ENCODE measurements at places on chromosomes 12 and 14.

GRCh38 chr12:42729535-42729900 lies 140.0 kb upstream of the PRICKLE1 start:
- no peak for DNase-seq

GRCh38 chr14:29321646-29322045 lies 555.1 kb downstream of the FOXG1 start:
- peak; percentile 50 for DNase-seq

- DNase-seq: peak; percentile 42
Observed at GRCh38 chr12:11695321-11695720, 45.8 kb downstream of the ETV6 start.

DNA sequence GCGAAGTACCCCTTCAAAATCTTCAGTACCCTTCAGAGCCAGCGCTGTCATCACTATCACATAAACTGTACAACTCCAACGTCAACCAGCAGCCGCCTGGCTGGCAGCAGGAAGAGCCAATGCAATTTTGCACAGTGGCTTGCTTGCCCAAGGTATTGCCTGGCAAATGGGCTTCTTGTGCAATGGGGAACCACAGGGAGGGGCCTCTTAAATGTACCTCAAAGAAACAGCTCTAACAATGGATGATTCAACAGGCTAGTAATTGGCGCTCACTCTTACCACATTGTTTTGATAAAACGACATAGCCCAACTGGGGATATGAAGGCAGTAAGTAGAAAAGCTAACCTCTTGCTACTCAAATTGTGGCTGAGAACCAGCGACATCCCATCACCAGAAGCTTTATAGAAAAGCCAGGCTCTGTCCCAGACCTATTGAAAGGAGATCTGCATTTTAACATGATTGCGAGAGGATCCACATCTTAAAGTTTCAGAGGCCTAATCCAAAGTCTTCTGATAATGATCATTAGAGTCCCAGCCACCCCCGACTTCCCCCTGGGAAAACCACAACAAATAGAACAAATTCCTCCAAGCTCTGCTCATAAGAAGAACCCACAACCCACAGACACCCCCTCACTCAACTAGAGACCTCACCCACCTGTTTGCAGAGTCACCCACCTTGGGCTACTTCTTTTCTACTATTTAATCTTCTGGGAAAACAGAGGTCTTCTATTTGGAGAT lies 125.3 kb upstream of the HIF1A start:
- DNase-seq: peak; percentile 82

- no peak for DNase-seq
Observed at GRCh38 chr14:37508503-37508902, 86.5 kb downstream of the FOXA1 start.

GRCh38 chr14:35332517-35333263 lies 40.5 kb downstream of the PSMA6 start:
- DNase-seq: peak; percentile 17

DNA sequence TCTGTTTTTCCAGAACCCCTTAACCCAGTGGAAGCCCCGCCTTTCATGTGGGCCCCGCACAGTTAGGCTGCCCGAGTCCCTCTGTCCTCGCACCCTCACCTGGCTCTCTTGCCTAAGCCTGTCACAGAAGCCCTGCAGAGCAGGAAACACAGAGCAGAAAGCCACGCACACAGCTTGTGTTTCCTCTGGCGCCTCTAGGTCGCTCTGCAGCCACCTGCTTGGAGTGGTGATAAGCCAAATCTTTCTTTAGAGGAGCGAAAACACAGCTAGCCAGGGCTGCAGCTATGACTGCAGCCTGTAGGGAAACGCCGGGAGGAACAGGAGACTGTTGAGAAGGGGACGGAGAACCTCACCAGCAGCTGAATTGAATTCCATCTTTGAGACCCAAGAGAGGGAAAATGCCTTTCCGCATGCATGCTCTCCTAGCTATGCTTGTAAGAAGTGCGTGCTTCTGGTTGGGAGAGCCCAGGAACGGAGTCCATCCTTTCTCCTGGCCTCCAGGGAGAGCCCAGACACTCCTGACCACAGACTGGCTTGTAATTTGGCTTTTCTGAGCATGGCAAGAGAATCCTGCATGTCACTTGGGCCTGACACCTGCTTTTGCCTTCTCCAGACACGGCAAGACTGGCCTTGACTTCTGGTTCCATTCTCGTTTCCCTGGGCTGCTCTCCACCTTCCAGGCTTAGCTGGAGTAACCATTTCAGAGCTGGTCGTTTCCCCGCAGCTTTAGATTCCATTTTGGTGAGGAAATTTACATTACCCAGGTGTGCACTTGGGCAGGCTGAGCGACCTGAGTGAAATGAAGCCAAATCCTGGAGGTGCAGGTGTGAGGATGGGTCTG lies 301.6 kb downstream of the CACNA1C start:
- no peak for DNase-seq

GRCh38 chr14:67483579-67484285 lies 4.8 kb downstream of the TMEM229B start:
- no peak for DNase-seq

- DNase-seq: peak; percentile 74
Observed at GRCh38 chr12:42326541-42327226, 717 bp downstream of the PPHLN1 start.

DNA sequence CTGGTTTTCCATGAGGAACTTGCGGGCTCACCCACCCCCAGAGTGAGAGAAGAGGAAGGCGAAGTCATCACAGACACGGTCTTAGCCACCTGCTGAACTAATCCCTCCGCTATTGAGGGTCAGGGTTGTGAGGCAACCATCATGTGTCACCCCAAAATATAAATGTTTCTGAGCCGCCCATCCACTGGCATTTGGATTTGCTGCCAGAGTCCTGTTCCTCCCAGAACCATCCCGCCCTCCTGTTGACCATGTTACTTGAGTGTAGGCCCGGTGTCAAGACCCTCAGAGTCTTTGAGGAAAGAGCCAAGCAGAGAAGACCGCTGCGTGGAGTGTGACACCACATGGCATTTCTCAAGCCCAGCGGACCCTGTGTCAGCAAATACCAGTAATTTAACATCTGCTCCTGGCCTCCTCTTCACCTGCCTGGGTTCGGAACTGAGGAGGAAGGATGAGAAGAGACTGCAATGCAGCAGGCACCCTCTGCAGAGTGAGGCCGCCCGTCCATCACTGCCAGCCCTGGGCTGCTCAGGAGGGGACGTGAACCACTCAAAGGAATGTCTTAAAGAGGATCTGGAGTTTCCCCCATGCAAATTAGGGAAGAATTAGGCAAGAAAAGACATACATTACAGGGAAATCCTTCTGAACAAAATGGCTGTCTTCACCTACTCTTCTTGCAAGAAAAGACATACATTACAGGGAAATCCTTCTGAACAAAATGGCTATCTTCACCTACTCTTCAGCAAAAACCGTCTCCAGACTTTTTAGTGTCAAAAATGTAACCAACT lies 100.4 kb downstream of the FBXL14 start:
- no peak for DNase-seq

DNA sequence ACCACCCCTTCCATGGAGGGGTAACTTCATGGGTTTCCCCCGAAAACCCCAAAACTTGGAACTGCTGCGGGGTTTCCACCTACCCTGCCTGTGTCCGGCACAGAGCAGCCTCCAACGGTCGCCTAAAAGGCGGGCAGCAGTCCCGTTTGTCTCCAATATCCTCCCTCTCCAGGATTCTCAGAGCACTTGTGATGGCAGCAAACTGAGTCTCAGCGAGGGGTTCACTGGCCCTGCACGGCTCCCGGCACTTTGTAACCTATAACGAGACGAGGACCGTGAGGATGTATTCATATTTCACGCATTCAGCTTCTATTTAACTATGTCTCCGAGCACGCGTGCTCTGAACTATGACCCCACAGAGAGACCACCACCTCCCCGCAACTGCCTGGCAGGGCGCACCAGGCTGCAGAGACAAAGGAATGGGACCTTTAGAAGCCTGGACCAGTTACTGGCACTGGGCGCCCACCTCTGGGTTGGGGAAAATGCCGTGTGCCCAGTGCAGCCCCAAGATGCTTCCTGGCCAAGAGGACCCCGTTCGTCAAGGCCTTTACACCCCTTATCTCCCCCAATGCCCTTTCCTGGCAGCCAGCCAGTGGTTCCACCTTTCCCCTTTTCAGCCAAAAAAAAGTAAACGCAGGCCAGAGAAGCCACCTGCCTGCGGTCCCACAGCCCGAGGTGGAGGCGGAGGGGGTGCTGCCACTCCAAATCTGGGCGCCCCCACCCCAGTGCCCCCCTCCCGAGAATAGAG lies 173.1 kb upstream of the RTL1 start:
- no peak for DNase-seq

GRCh38 chr12:78470354-78471195 lies 394.0 kb upstream of the SYT1 start:
- peak; percentile 57 for DNase-seq

DNA sequence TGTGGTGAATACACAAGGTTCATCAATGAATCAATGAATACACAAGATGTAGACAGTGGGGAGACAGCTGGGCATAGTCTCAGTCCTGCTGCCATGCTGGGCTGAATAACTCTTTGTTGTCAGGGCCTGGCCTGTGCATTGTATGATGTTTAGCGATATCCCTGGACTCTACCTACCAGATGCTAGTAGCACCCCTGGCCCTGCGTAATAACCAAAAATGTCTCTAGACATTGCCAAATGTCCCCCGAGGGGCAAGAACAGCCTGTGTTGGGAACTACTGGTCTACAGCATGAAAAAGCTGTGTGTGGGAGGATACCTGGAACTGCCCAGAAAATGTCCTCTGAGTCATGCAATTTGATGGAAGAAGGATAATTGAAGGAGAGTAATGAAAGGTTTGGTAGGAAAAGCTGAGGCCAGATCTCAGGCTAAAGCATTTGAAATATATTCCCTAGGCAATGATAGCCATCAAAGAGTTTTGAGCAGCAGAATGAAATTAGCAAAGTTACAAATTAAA lies 128.2 kb downstream of the TMEM30B start:
- DNase-seq: peak; percentile 68

DNA sequence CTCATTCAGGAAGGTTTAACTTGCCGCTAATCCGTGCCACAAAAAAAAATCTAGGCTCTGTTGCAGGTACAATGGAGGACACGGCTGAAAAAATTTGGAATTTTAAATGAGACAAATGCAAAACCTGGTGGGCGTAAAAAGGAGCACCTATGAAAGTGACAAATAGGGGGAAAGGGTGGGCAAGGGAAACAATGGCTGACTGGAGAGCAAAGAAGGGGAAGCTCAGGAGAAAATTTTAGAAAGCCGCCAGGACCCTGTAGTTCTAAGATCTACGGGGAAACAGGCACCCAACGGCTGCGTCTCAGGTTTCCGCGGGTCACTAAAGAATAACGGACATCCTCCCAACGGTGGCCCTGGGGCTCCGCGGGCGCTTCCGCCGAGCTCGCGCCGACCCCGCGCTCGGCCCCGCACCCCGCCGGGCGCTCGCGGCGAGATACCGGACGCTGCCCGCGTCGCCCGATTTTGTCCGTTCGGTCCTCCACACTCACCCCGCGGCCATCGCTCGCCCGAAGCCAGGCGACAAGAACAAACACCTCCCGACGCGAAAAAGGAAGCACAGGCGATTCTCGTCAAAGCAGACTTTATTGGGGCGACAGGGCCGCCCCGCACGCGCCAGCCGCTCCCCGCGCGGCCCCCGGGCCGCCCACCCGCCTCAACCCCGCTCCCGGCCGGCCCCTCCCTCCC lies 1.1 kb upstream of the YY1 start:
- peak; percentile 49 for DNase-seq

DNA sequence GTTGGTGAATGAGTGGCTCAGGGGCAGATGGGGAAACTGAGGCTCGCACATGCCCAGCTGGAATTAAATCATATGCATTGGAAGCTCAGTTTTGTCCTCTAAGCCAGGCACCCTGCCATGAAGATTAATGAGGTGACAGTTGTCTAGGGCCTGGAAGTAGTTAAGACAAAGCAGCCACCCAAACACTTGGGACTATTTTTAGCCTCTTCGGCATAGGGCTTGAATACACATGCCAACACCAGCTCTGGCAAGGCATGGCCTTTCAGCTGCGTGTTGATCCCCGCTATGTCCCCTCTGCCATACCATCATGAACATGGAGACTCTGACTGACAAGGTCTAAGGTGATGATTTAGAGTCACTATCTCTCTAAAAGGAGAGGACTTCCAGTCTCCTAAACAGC lies 250.2 kb downstream of the KSR2 start:
- peak; percentile 7 for DNase-seq

- no peak for DNase-seq
Observed at GRCh38 chr12:95709152-95709551, 81.4 kb downstream of the NTN4 start.

DNA sequence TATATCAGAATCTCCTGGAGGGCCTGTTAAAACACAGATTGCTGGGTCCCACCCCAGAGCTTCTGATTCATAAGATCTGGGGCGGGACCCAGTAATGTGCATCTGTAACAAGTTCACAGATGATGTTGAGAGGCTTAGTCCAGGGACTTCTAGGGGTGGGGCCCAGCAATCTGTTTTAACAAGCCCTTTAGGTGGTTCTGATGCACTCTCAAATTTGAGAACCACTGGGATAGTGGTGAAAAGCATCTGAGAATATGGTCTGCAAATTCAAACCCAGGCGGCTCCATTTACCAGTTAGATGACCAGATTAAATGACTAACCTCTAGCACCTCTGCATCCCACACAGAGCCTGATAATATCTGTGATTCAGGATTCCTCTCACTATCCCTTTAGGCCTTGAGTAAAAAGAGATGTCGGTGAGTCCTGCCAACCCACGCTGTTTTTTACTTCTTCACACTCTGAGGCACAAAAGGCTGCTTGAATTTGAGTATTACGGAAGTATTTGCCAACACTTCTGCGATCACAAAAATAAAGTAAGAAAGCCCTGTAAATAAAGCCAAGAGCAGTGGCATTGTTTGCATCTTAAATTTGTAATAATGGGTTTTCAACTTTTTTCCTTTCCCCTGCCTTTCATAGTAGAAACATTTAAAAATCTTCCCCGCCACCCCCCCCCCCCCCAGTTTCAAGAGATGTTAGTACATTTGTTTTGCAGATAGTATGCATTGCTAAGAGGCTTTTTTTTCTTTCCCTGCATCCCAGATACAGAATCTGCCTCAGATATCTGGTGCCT lies 1.8 kb upstream of the FRS2 start:
- DNase-seq: no peak

DNA sequence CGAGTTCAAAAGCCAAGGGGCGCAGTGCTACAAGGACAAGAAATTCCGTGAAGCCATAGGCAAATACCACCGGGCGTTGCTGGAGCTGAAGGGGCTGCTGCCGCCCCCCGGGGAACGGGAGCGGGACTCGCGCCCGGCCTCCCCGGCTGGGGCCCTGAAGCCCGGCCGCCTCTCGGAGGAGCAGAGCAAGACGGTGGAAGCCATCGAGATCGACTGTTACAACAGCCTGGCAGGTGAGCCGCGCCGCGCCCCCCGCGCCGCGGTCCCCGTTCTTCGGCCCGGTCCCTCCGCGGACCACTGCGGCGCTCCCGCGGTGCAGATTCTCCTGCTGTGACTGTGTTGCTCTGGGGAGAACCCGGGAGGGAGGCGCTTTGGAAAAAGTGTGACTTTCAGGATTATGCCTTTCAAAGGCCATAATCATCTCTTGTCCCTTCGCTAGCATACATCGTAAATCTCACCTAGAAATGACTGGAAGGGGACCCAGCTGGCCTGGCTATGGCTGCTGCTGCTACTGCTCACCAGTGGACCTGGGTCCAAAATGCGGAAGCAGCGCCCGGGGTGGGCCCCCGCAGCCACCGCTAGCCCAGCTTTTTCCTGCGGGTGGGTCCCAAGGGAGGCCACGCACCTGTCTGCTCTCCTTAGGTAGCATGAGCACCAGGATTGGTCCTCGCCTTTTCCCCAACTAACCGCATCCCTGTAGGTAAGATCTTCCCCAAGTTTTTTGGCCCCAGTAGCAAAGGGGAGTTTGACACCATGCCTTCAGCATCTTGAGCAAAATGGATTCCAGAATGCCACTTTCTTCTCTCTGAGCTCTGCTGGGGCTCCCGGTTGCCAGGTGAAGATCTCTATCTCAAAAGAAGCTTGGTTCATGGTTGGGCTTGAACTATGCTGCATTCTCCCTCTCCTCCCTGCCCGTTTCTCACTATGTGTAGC lies 853 bp downstream of the TTC9 start:
- DNase-seq: no peak

GRCh38 chr12:123788541-123788940 lies 26.4 kb downstream of the DNAH10 start:
- DNase-seq: no peak

All from fibroblast of skin of scalp (primary cell).